ENCODE measurements at places on chromosomes 4 and X.

DNA sequence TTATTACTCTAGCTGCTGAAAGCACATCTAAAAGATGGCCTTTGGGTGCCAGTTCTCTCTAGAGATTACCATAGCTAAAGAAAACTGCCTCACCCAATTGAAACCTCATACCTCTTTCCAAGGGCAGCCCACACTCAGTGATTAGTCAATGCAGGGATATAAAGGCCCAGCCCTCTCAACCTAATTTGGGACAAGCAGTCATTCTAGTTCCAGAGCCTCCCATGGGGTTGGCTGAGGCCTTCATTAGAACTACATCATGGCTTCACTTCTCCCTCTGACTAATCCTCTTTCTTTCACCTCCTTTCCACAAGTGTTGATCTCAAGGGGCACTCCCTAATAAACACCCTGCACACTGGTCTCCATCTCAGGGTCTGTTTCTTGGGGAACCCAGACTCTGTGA lies 38.5 kb upstream of the C1GALT1C1 start:
- DNase-seq: no peak

DNA sequence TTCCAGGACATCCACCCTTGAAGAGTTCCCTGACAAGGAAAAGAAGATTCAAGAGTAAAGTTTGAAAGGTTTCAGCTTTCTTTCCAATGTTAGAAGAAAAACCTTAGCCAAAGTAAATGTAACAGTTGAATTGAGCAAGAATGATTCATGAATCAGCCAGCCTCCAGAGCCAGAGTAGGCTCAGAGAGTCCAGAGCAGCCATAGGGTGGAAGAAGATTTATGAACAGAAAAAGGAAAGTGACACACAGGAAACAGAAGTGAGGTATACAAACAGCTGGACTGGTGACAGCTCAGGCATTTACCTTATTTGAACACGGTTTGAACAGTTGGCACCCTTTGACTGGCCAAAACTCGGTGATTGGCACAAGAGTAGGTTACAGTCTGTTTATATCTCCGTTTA lies 63.2 kb downstream of the QDPR start:
- DNase-seq: no peak

DNA sequence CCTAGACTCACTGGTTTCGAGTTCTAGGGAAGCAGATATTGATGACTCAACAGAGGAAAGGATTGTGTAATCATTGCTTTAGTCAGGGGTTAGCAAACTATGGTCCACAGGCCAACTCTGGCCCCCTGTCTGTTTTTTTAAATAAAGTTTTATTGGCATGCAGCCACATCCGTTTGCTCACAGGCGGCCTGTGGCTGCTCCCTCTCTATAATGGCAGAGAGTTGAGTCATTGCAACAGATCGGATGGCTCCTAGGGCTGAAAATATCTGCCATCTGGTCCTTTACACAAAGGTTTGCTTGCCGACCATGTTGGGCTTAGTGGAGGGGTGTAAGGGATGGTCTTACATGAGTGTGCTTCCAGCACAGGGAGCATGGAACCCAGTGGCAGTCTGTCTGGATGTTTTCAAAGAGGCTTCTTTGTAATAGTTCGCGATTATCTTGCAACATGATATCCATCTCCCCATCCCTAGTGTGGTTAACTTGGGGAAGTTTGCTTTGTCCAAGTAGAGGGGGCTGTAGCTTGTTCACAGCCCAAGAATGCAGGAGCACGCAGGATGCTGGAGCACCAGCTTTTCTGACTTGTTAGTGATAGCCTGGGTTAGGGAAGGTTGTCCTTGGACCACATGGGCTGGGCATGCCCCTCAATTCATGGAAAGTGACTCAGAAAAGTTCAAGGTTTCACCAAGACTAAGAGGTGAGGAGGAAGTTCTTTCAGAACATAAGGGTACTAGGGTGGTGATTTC lies 59.3 kb upstream of the CLDN34 start:
- no peak for DNase-seq

- DNase-seq: no peak
Measured at GRCh38 chr4:74223098-74223497, 65.2 kb downstream of the MTHFD2L start.

GRCh38 chr4:128285085-128285997 lies 2.3 kb downstream of the PGRMC2 start:
- DNase-seq: no peak

Measured in GM06990 (cell line).